Activated CD4-positive, alpha-beta memory T cell treated with anti-CD3 and anti-CD28 coated beads, Interleukin-2, amount 10 ng/mL, durations not matched to agents 7 days and 5 days (primary cell): ENCODE measurements at places on chromosomes 2 and 18. TPM values are rescaled to one million over a fixed set of nuclear protein-coding genes. Genes with fewer than 3 reads are reported as not detected.
A peak's percentile ranks its signal among the peaks of the same experiment; 100 is the strongest.

The LONRF2 gene
- total RNA-seq: 0.10 TPM

The DNPEP gene
- 44.4 TPM for total RNA-seq

The SP9 gene
- total RNA-seq: not detected

- H3K27ac ChIP-seq: peak overlapping the region; percentile 82
- peak; percentile 40 for DNase-seq
- no peak overlapping the region for H3K4me3 ChIP-seq
- no peaks in the 10 kb centered on the region for H3K27me3 ChIP-seq
- no peaks in the 10 kb centered on the region for H3K36me3 ChIP-seq
- peaks cover 33% of the 10 kb centered on the region for H3K4me1 ChIP-seq
Observed at GRCh38 chr2:181790716-181791649, 100.5 kb upstream of the ITPRID2 start.

DNA sequence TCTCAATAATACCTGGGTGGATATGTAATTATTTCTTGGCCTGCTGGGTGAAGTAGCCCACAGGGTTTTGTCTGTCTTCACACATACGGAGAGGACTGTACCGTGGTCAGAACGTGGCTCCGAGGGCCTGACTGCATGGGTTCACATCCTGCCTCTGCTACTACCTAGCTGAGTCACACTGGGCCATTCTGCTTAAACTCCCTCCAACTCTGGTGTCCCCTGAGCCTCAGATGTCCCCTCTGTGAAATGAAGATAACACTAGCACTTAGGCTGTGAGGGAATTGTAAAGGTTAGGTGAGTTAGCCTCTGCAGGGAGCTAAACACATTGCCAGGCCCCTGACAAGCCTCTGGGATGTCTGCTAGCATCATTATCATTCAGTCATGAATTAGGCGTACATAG, 120.1 kb upstream of the NABP1 start:
- no peaks in the 10 kb centered on the region for H3K36me3 ChIP-seq
- H3K4me1 ChIP-seq: peaks cover 16% of the 10 kb centered on the region
